ENCODE measurements at places on chromosomes 12 and 14.

DNA sequence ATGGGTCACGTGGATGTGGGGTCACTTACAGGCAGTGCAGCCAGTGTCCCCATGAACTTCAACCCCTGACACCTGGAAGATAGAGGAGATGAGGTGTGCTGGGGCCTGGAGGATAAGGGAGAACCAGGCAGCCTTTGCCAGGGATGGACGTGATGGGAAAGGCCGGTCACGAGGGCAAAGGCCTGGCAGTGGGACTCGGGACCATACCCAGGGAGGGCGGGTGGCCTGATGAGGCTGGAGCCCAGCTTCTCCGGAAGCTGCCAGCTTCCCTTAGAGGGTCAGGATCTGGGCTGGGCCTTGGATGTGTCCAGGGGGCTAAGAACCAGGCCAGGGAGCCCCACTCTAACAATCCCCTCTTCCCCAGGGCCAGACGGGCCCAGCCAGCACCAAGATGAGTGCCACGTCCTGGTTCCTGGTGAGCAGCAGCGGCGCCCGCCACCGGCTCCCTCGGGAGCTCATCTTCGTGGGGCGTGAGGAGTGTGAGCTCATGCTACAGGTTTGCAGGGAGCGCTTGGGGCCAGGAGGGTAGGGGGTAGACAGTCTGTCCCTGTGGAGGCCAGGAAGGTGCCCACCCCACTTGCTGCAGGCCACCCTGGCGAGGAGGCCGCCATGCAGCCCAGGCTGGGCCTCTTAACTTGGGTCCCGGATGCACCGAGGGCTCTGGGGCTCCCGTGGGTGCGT lies 3.1 kb downstream of the CEP170B start:
- no peak for ATAC-seq

- peak; percentile 69 for ATAC-seq
These were observed 39.9 kb downstream of the PPP4R3A start for GRCh38 chr14:91470216-91470615.

- ATAC-seq, result no peak
These were observed 410.3 kb upstream of the LMO3 start for GRCh38 chr12:17016116-17016864.

DNA sequence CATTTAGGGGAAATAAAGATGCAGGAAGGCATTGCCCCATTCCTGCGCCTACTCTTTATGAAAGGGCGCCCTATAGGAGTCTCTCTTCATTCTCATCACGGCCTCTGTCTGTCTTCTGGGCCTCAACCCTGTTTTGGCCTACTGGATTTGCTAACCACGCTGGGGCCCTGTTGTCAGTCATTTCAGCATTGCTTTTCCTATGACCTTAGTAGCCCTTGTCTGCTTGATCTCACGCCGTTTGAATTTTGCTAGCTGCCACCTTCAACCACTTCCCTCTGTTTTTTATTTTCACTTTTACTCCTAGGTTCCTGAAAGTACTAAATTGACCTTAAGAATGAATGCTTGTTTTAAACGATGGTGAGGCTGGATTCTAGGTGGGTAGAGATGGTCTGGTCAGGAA lies 139.0 kb downstream of the SYNE2 start:
- ATAC-seq, result no peak

DNA sequence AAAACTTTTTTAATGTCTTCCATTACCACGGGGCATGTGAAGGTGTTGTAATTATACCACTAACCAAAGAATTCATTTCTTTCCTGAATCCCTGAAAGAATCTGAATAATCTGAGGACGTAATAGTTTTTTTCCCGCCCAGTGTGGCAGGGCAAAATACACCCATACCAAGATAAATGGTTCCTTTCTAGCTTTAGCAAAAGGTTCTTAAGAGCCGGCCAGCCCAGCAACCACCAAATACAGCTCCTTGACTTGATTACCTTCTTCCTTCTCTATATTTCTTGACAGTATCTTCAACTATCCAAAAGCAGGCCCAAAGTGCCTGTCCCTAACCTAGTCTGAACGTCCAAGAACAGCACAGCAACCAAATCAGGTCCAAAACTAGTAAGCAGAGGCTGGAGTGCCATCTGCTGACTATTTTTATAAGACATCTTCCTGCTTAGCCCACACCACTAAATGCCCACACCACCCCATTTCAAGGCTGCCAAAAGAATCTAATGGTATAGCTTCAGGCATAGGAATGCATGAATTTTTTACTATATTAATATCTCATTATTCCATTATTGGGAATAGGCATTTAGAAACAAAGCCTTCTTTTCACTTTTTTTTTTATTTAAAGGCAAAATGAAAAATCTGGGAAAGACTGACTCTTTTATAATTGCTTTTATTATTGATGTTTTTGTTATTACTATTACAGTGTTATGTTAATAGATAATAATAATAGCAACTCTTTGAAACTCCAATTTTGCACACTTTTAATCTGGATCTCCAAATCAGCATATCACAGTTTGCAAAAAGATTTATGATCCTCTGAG lies 524.4 kb downstream of the MED13L start:
- ATAC-seq, result no peak

DNA sequence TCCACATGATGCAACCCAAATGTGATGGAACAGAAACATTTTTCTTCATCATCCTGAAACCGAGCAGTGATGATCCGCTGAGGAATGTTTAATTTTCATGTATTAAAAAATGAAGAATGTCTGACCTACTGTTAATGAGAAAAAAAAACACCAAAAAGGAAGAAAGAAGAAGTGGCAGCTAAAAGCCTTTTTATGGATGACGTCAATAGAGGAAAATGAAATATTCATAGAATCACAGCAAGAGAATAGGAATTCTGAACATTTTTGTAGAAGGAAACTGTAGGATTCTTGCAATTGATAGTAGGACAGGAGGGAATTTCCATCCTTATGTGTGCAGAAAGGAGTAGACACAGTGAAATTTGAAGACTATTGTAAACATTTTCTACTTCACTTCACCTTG lies 112.9 kb downstream of the PRKCH start:
- ATAC-seq, result peak; percentile 43

DNA sequence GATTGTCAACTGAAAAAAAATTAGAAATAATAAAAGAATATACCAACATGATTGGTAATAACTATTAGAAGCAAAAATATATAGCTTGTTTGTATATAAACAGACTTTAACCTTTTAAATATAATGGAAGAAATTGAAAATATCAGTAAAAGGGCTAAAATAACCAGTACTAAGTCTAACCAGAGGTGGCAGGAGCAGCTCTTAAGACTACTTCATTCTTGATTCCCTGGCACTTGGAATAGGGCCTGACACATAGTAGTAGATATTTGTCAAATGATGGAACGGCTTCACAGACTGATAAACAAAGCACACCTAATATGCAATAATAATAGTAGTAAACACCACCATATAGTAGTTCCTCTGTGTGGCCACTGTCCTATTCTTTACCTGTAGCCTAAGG lies 9.4 kb downstream of the TMEM63C start:
- no peak for ATAC-seq

- ATAC-seq, result no peak
These were observed 31.9 kb downstream of the ETNK1 start for GRCh38 chr12:22656831-22657230.
